Stimulated activated effector memory CD8-positive, alpha-beta T cell treated with anti-CD3 and anti-CD28 coated beads, Interleukin-12 subunit alpha, Interleukin-12 subunit beta, amount 100 ng/mL, for 72 hours (primary cell): ENCODE measurements at places on chromosomes 4 and X.

GRCh38 chr4:169225812-169226211 is 44.9 kb downstream of the SH3RF1 start:
- no peak for DNase-seq

- DNase-seq, result no peak
Measured at GRCh38 chr4:153649572-153649991, 34.5 kb upstream of the TLR2 start.

DNA sequence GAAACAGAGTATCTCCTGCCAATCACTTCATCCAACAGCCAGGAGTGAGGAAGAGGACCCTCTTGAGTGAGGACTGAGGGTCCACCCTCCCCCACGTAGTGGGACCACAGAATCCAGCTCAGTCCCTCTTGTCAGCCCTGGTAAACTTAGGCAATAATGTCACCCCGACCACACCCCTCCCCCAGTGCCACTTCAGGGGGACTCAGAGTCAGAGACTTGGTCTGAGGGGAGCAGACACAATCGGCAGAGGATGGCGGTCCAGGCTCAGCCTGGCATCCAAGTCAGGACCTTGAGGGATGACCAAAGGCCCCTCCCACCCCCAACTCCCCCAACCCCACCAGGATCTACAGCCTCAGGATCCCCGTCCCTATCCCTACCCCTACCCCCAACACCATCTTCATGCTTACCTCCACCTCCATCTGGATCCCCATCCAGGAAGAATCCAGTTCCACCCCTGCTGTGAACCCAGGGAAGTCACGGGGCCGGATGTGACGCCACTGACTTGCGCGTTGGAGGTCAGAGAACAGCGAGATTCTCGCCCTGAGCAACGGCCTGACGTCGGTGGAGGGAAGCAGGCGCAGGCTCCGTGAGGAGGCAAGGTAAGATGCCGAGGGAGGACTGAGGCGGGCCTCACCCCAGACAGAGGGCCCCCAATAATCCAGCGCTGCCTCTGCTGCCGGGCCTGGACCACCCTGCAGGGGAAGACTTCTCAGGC is at the start of the genes CSAG1 and MAGEA12:
Gene CSAG1, minus strand, starts transcription at position 461 of the 715 bp plus-strand sequence. CDS start 1,261 bp downstream, outside the sequence.
Gene MAGEA12, plus strand, starts transcription at position 497 of the 715 bp plus-strand sequence. CDS start 2,405 bp downstream, outside the sequence.
- no peak for DNase-seq

- no peak for DNase-seq
Measured at GRCh38 chr4:41644288-41644914, 104.1 kb downstream of the PHOX2B start.

DNA sequence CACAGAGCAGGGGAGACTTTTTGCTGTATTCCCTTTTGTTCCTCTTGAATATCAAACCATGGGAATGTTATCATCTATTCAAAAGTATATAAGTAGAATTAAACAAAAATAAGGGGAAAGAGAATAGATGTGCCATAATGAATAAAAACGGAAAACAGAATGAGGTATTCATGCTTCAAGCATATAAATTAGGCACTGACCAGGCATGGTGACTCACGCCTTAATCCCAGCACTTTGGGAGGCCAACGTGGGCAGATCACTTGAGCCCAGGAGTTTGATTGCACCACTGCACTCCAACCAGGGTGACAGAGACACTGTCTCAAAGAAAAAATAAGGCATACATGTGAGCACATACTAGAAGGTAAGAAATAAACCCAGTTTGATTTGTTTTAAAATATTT is 16.3 kb upstream of the NEUROG2 start:
- DNase-seq, result no peak

- no peak for DNase-seq
Measured at GRCh38 chrX:33134164-33134563, 77.2 kb downstream of the DMD start.

- DNase-seq, result no peak
Measured at GRCh38 chr4:115883847-115884246, 770.4 kb upstream of the NDST4 start.

- no peak for DNase-seq
Measured at GRCh38 chr4:33924239-33924638, 2320.1 kb downstream of the ARAP2 start.
